Activated naive CD4-positive, alpha-beta T cell treated with Interleukin-2 at 50 U/mL for 16 hours (primary cell): ENCODE measurements at places on chromosomes 4 and X.

GRCh38 chr4:155578219-155578618, 88.4 kb upstream of the GUCY1A1 start:
- DNase-seq: no peak

- no peak for DNase-seq
Measured at GRCh38 chr4:38804654-38805295, at the start of gene TLR1. TLR1 (minus strand) TSS chr4:38804791; CDS start chr4:38798831, 5,960 bp downstream.

- no peak for DNase-seq
Measured at GRCh38 chr4:77665381-77666069, 59.9 kb downstream of the CXCL13 start.

- no peak for DNase-seq
Measured at GRCh38 chr4:129230846-129231245, 134.9 kb downstream of the C4orf33 start.

DNA sequence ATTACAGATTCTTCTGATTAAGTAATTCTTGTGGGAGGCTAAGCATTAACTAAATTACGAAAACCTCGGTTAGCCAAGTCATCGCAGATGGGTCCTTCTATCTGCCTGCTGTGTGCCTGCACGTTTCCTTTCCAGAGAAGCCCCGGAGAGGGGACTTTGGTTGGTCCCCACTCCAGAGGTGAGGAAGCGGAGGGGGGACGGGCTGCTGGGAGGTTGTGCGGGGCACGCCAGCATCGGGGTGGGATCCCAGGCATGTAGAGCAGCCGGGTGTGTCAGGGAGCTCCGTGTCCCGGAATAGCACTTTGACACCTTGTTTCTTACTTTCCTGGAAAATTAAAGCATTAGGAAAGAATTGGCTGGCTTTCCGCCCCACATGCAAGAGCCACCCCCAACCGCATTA, 26.6 kb downstream of the PIGG start:
- DNase-seq: no peak

DNA sequence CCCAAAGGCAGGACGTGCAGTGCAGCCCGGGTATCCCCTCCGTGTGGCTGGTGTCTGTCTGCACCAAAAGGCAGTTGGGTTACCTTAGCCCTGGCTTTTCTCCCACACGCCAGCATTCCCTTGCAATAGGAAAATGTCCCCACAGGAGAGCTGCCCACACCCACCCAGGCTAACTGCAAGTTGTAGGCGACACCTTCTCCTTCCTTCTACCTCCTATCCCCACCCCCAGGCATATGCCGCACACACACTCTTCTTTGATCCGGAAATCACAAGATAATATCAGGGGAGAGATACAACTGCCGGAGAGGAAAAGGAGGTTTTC, 444 bp upstream of the APBB2 start:
- DNase-seq: no peak

DNA sequence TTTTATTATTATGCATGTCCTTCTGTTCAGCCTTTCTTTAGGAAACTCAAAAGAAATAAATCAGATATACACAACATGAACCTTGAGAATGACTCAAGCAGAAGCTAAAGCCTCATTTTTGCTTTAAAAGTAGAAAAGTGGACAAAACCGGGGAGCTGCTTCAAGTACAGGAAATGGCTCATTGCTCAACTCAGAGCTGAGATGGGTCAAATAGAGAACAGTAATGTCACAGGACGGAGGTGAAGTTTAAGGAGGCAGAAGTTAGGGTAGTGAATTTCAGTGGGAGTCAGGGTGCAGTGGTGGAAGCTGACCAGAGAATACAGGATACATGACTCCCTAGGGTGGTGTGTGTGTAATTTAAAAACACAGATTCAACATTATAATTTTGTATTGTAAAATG, 22.2 kb downstream of the PHKA2 start:
- no peak for DNase-seq
